Hindlimb muscle (tissue), 1 donor: ENCODE measurements at places on chromosomes 13 and 19.

DNA sequence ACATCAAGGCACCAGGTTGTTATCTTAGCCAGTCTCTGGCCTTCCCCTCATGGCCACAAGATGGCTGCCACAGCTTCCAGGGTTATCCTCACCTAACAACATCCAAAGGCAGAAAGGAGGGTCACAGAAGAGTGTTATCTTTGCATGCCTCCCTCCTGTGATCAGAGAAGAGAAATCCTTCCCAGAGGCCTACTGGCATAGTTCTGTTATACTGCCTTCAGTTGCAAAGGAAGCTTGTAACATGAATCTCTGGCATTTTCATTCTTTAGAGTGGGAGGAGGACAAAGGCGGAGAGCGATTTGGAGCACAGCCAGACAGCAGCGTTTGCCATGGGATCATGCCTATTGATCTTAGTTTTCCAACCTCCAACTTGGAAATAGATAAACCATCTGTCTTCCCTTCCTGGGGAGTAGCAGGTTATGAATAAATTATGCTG lies 135.7 kb downstream of the DNAJC15 start:
- DNase-seq = peak; percentile 26

GRCh38 chr13:85366759-85367417 lies 432.3 kb downstream of the SLITRK6 start:
- DNase-seq = no peak

DNA sequence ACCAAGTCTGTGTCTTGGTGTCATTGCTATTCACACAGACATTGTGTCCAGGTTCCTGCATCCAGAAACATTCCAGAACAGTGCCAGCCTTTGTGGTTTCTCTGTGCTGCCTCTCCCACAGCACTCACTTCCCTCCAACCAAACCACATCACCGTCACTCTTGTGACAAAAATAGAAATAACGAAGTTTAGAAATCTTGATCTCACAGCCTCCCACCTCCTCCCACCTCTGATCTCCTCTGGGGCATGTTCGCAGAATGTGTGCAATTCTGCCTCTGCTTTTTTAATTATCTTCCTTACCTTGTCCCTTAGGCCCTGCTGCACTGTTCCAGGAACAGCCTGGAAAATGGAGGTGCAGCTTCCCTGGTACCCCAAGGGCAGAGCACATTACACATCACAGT lies 8.7 kb upstream of the SERPINE3 start:
- no peak for DNase-seq

DNA sequence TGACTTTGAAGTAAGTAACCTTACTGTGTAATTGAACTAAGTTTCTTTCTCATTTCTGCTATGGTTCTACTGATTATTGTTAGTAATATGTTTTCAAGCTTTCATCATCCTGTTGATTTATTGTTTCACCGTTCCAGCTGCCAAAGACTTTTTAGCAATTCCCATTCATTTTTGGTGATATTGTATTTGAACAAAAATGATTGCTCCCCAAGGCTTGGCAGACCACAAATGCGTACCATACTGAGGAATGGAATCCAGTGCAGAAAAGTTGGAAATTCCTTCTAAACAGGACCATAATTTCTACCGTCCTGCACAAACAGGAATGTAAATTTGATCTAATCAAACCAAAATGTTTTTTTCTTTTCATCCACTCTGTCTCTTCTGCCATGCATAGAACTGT lies 10.7 kb downstream of the EPSTI1 start:
- no peak for DNase-seq

DNA sequence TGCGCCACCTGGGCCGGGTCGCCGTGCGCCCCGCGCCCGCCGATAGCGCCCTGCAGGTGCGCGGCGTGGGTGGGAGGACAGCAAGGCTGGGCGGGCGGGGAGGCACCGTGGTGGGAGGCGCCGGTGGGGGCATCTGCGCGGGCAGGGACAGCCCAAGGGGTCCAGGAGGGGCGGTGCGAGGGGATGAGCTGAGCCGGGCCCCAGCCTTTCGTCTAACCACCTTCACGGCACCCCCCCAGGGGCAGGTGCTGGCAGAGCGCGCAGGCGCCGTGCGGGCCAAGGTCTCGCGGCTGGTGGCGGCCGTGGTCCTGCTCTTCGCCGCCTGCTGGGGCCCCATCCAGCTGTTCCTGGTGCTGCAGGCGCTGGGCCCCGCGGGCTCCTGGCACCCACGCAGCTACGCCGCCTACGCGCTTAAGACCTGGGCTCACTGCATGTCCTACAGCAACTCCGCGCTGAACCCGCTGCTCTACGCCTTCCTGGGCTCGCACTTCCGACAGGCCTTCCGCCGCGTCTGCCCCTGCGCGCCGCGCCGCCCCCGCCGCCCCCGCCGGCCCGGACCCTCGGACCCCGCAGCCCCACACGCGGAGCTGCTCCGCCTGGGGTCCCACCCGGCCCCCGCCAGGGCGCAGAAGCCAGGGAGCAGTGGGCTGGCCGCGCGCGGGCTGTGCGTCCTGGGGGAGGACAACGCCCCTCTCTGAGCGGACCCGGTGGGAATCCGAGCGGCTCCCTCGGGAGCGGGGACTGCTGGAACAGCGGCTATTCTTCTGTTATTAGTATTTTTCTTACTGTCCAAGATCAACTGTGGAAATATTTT lies 3.1 kb downstream of the KISS1R start:
- no peak for DNase-seq

DNA sequence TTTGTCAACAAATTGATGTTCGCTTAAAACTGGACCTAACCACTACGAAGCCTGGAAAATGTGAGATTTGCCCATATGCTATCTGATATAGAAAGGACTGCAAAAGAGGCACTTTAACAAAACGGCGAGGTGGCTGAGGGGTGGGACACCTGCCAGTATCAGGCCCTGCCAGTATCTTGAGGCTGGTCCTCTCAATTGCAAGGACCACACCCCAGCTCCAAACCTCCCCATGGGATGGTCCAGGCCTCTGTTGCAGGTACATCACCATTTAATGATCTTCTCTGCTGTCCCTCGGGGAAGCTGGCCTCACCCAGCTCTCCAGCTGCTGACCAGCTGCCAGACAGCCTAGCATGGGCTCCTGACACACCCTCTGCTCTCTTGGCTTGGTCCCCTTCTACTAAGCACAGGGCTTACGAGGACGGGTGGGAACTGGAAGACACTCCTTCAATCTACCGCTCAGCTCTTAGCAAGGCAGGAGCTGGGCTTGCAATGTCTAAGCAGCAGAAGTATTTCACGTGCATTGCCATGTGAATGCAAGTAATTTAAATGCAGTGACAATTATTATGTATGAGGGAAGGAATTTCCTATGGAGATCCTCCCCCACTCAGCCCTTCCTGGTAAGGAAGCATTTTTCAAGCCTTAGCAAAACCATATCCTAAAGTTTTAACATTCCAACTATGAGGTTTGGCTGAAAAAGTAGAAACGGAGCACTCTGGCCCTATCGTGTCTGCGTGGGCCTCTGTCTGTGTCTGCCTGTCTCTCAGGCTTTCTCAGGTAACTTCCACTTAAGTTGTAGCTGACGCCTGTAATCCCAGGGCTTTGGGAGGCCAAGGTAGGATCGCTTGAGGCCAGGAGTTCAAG lies 63.9 kb downstream of the LATS2 start:
- peak; percentile 65 for DNase-seq

DNA sequence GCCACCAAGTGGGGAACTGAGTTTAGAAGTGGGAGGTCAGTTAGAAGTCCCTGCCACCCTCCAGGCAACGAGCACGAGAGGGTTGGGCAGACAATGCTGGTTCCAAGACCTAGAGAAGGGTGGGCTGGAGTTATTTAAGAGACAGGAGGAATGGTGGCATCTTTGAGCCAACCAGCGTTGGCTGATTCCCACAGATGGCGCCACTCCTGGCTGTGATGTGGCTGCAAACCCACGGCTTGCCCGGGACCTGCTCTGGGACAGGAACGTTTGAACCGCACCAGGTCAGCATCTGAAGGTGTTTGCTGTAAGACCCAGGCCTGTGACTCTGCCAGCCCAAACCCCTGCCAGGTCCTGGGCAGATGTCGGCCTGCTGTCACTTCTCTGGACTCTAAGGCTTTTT lies 42.8 kb downstream of the BICRA start:
- no peak for DNase-seq

DNA sequence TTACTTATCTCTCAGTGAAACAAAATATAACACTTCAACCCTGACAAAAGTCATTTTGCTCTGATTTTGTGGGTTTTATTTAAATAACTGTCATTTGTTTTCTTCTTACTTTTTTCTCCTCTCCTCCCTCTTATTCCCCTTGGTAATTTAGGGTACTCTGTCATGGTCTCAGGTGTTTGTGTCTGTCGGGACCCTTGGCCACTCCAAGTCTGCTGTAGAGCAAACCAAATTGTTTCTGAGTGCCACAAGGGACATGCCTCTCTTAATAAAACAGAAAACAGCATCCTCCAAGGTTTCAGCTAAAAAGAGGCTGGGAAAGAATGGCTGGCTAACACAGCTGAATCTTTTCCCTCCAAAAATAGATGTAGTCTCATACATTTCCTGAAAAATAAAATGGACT lies 573.1 kb upstream of the KLF12 start:
- no peak for DNase-seq
